ENCODE measurements at places on chromosomes 7 and 10.

DNA sequence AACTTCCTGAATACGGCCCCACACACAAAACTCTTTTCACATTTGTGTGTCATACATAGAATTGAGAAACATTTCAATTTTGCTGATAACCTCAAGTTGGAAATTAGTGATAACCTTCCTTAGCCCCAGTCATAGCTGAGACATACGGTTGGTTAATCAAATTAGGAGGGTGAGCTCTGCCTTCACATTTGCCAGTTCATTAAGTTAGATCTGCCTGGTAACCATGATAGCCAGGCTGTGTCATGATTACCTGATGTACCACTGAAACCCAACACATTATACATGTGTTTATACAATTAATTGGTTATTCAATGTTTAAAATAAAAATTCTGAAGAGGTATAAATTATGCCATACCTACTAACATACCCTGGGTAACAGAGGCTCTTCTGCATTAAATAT lies 60.8 kb upstream of the RAB11FIP2 start:
- no peak for DNase-seq

- no peak for DNase-seq
Measured at GRCh38 chr10:121678631-121679174, 80.5 kb upstream of the FGFR2 start.

DNA sequence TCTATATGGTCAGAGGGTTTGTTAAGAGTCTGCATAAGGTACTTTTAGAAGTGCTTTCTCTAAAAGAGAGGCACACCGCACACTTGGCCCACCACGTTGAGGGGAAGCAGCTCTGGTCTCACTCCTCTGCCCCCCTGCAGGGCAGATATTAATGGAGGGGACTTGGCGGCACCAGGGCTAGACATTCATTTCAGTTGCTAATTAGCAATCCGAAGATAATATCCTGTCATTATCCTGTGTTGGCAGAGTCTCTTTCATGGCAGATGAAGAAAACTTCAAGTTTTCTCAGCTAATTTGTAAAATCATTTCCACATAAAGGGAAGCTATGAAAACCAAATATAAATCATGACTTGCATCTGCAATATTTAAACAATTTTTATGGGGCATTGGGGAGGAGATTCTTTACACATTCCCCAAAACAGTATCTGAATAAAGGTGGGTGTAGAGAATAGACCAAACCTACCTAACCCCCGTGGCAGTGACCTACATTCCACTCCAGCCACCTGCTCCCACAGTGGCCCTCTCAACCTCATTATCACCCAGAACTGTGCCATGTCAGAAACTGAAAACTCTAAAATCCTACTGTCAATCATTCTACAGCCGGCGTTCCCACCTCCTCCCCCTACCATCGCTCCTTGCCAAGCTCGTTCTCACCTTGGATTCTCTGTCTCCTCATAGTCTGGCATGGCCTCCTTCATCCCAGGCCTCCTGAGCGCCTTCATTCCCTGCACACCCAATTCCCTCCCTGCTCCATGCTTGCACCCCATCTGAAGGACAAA lies 54.1 kb upstream of the STK17A start:
- DNase-seq: no peak

DNA sequence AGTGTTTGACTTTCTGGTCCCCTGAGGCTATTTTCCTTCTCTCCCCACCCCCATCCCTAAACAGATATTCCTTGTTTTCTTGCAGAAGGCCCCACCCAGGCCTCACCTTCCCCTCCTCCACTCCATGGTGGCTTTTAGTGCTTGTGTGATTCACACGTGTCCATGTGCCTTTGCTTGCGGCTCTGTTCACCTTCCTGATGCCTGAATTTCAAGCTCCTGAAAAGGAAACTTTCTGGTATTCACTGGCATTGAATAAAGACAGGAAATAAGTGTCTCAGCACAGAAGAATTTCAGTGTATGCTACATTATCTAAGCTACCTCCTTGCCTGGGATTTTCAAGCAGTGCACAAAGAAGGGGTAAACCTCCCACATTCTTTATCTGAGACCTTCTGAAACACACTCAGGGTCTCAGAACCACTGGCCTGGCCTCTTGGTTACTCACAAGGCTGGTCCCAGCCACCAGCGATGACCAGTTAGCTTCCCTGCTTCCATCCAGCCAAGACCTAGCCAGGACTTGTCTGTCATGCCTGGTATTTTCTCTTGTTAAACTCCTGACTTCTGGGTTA lies 17.2 kb upstream of the UBE2H start:
- peak; percentile 91 for DNase-seq

DNA sequence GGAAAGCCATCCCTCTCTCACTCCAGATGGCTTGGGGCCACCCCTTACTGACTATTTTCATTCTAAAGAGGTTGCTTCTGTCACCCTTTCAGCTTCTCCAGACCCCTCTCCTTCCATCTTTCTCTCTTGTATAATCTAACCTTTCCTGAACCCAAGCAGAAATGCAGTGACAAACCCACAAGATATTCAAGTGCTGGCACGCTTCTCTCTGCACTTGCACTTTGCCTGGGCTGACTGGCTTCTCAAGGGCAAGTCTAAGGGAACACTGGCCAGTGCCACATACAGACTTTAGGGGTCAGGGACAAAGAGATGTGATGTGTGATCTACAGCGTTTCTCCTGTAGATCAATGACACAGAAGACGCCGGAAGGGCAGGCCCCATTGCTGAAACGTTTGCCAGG lies 150.4 kb upstream of the LANCL2 start:
- no peak for DNase-seq

DNA sequence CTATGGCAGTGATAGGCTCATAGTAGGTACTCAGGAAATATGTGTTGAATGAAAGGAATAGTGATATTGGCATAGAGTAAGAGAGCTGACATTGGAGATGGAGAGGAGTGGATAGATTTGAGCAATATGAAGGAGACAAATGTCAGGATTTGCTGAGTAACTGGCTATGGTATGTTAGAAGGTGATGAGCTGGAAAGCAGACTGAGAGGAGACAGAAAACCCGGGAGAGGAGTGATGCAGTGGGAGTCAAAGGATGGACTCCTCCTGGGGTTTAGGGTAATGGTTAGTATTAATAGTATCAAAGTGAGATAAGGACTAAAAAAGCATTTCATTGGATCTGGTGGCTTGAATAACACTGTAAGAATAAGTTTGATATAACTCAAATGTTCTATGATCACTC lies 64.8 kb downstream of the CD36 start:
- DNase-seq: no peak

- DNase-seq: no peak
Measured at GRCh38 chr7:150367677-150368095, 936 bp upstream of the REPIN1 start.

GRCh38 chr10:71269301-71270288 lies 49.5 kb upstream of the SLC29A3 start:
- no peak for DNase-seq

DNA sequence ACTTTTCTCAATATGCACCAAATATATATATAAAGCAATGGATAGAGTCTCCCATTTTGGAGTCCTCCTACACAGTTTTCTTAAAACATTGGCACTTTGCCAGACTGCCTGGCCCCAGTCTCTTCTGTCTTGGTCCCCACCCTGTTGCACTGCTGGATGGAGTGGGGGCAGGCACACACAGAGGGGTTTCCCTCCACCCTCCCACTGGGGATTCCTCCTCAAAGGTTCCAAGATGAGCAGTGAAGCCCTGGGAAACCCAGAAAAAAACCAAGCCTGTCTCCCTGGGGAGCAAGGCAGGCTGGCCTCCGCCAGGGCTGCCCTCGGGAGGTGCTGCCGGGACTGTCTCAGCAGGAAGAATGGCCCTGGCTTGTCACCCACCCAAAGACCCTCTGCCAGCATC lies 68.0 kb downstream of the SH3PXD2A start:
- DNase-seq: no peak

- no peak for DNase-seq
Measured at GRCh38 chr10:7302392-7302906, 108.4 kb downstream of the SFMBT2 start.

DNA sequence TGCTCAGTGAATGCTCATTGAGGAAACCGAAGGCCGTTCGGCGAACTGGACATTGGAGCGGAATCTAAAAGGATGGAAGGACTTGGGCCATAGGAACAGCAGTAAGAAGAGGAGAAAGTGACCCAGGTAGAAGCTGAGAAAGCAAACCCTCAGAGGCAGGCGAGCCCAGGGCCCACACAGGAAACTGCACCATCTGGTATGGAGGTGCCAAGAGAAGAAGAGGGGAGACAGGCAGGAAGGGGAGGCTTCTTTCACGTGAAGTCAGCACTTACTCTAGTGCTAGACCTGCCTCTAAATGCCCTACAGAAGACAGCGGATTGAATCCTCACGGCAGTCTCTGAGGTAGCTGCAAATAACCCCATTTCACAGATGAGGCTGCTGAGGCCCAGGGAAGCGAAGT lies 10.2 kb upstream of the CRHR2 start:
- DNase-seq: no peak

- DNase-seq: no peak
Measured at GRCh38 chr7:44805950-44806349, 9.5 kb downstream of the PPIA start.

DNA sequence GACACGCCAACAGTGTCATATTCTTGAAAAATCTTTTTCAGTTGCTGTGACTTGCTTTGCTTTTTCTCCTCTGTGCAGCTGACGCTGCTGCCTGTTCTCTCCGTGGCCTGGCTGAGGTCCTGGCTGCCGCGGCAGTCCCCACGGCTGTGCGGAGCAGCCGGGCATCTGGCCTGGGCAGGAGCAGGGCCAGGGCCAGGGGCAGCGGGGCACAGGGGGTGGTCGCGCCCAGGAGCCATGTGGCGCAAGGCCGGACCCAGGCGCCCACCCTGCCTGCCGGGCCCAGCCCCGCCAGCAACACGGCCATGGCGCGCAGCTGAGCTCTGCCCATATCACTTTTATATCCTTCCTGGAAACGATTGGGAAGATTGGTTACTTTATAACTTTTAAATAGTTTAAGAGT lies 109.4 kb upstream of the ACBD5 start:
- DNase-seq: no peak

- no peak for DNase-seq
Measured at GRCh38 chr10:127414024-127414423, 135.1 kb upstream of the NPS start.

- no peak for DNase-seq
Measured at GRCh38 chr7:30694218-30694745, 12.0 kb upstream of the CRHR2 start.

DNA sequence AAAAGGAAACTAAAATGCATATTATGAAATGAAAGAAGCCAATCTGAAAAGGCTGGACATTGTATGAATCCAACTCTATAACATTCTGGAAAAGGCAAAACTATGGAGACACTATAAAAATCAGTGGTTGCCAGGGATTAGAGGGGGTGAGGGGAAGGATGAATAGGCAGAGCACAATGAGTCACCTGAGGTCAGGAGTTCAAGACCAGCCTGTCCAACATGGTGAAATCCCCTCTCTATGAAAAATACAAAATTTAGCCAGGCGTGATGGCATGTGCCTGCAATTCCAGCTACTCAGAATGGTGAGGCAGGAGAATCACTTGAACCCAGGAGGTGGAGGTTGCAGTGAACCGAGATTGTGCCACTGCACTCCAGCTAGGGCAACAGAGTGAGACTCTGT lies 324.8 kb upstream of the PHYHIPL start:
- no peak for DNase-seq

DNA sequence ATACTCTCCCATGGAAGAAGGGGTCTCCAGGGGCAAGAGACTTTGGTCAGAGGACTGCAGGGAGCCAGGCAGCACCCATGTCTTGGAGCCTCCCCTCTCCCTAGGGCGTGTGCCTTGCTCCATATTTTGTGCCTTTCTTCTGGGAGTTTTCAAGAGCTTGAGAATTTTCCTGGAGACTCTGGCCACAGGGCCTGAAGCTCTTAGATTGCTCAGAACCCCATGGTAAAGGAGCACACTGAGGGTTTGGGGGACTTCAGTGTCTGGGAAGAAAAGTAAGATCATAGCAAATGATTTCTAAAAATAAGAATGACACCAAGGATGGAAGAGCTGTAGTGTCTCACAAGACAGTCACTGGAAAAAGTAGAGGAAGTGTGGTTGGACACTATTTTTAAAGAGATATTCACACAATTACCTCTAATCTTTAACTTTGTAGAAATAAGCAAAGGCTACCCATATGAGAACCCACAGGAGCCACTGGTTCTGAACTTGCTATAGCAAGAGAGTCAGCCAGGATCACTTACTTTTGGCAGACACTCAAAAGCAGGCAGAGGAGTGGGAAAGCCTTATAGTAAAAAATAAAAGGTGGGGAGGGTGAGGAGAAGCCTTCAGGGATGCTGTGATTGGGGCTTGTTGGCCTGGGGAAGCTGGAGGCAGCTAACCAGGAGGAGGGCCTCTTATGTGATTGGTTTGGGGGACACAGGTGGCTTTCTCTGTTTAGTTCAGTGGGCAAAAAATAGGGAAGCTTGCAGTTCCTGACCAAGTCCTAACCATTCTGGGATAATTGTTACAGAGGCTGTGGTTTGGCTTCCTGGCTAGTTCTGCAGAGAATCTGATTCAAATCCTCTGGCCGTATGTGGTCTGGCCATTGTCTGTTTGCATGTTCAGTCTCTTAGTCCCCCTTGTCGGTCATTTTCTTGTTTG lies 5.1 kb upstream of the CSGALNACT2 start:
- DNase-seq: no peak

DNA sequence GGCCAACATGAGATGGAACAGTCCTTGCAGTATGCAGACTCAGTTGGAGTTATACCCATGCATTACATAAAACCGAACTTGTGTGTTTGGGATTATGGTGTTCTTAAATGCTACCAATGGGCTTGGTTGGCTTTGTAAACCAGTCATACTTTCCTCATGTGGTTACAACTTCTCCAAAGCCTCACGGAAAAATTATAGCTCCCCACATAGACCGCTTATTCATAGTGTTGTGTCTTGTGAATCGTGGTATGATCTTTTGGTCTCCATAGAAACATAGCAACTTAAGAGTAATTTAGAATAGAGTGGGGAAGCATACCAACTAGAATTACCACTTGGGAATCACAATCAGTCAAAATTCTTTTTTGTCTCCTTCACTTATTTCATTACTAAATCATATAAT lies 112.3 kb upstream of the FZD1 start:
- DNase-seq: no peak

GRCh38 chr7:924541-925231 lies 29.8 kb downstream of the ADAP1 start:
- DNase-seq: peak; percentile 78

DNA sequence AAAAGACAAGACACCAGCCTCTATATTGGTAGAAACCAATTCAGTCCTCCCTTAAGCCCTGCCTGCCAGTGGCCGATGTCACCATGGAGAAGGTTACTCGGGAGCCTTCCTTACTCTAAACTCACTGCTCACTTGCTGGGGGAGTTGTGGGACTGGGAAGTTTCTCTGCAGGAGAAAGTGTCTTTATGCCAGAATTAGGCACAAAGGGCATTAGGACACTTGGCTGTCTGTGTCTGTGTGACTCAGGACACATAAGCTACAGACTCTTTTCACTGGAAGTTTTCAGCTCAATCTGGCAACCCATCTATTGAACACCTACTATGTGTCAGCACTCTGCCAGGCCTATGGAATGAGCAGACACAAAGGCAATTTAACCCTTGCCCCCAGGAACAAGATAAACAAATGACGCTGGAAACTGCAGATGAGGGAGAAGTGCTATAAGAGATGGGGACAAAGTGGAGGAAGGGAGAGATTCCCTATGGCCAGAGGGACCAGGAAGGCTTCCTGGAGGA lies 49.5 kb upstream of the CACUL1 start:
- no peak for DNase-seq

- no peak for DNase-seq
Measured at GRCh38 chr10:123458933-123459332, 207.2 kb upstream of the GPR26 start.
